ENCODE measurements at places on chromosomes 3 and 15.
A peak's percentile ranks its signal among the peaks of the same experiment; 100 is the strongest.

DNA sequence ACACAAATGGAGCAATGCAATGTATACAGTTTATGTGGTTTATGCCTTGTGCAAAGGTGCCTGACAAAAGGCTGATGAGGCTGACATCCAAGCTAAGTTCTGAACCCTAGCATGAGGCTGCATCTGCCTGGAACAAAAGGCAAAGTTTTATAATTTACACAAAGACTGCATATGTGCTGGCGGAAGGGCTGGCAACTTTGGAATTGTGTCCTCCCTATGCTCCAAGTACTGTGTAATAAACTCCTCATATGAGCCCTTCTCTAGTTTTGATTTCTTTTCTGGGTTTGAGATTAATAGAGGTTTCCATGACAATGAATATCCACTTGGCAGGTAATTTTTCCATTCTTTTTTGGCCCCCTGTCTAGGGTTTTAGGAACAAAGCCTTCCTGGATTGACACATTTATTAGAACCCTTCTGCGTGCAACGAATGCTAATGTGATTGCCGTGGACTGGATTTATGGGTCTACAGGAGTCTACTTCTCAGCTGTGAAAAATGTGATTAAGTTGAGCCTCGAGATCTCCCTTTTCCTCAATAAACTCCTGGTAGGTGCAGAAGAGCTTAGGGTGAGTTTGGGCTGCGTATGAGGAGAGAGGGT, 10.8 kb downstream of the PLA1A start:
- DNase-seq: no peak

GRCh38 chr3:74624301-74624700, 9.8 kb upstream of the CNTN3 start:
- no peak for DNase-seq

DNA sequence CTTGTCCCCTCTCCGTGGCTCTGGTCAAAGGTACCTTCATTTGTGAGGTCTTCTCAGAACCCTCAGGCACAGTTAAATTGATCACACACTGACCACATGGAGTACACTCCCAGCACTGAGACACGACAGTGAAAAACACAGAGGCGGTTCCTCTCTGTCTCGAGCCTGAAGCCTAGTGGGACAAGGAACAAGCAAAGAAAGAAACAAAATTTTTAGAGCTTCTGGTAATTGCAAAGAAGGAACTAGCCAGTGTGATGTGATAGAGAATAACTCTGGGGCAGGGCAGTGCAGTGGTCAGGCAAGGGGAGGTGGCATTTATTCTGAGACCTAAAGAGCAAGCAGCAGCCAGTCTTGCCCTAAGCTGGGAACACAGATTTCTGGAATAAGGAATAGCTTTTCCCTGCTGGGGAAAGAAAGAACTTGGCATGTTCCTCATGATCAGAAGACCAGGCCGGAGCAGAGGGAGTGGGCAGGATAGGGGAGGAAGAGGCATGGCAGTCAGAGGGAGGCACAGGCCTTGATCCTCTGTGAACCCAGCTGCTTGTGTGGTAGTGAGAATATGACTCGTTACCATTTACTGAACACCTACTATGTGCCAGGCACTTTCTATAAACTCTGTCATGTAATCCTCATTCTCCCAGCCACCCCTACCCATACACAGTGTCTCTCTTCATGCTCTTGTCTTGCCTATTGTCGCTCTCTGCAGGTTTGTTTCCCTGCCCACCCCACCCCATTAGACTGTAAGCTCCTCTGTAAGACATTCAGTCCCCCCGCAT, 262.3 kb upstream of the HES1 start:
- DNase-seq: no peak

- no peak for DNase-seq
These were observed 120.1 kb upstream of the UBE2E1 start for GRCh38 chr3:23685541-23686258.

- DNase-seq: peak; percentile 9
These were observed 401.2 kb upstream of the NR2F2 start for GRCh38 chr15:95929232-95929846.

DNA sequence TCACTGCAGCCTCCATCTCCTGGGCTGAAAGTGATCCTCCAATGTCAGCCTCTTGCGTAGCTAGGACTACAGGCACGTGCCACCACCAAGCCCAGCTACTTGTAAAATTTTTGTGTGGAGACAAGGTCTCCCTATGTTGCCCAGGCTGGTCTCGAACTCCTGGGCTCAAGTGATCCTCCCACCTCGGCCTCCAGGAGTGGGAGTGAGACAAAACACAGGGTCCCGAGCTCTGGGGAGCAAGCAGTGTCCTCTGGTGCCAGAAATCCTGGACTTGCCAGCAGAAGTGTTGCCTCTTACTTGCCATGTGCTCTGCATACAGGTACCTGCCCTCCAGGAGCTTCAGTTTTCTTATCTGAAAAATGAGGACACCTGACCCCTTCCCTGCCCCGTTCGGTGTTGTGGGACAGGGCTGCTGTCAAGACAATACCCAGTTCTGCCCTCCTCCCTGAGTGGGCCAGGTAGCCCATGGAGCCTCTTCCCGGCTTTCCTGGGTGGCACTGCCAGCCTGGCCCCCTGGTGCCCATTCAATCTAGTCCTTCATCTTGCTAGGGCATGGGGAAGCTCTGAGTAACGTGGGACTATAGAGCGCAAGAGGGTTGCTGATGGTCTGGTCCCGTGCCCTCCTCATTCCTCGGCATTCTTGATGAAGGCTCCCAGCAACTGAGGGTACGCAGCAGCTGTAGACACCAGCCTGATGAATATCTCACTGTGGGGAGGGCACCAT, 164.6 kb downstream of the GOLGA6L4 start:
- DNase-seq: no peak

GRCh38 chr15:88834211-88834812, 31.1 kb downstream of the ACAN start:
- peak; percentile 50 for DNase-seq

DNA sequence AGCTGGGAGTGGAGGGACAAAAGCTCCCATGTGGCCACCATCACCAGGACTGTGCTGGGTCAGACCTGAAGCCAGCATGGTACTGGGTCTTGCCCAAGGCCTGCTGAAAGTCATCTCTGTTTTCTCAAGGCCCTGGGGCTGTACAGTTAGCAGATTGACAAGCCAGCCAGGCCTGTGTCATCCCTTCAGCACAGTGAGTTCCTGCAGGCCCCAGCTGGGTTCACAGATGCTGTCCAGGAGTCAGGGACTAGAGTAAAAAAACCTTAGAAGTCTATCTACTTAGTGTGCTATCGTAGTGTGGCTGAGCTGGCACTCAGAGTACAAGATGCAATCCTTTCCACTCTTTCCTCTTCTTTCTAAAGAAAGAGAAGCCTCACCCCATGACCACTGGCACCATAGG, 246.0 kb upstream of the NAALADL2 start:
- DNase-seq: no peak

DNA sequence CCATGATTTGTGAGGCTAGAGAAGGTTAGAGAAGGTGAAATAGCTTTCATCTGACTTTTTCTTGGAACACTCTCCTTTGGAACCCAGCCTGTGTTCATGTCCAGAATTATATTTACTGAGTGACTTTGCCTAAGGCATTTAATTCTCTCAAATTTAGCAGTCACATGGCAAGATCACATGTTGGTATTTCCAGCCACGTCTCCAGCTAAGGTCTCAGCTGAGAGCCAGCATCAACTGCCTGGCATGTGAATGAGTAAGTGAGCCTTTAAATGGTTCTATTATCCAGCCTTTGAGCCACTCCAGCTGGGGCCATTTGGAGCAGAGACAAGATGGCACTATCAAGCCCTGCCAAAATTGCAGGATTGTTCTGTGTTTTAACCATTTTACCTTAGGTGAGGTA, 130.2 kb upstream of the SGO1 start:
- DNase-seq: no peak

- DNase-seq: no peak
These were observed 67.8 kb downstream of the ARHGAP31 start for GRCh38 chr3:119362010-119362409.

DNA sequence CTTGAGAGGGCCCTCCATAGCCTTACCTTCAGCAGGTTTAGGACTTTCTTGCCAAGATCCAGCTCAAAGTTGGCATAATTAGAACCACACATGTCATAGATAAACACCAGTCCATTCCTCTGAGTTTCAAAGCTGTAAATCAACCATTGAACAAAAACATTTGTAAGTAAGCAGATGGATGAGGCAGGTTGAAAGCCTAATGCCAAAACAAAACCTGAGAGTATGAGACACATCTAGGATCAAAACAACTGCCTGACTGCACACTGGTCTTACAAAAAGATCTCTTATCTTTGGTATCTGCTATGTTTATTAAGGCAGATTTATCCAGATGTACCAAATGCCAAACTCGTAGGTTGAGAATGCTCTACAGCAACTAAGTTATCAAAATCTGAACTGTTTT, 61.9 kb downstream of the PTPN9 start:
- DNase-seq: no peak

DNA sequence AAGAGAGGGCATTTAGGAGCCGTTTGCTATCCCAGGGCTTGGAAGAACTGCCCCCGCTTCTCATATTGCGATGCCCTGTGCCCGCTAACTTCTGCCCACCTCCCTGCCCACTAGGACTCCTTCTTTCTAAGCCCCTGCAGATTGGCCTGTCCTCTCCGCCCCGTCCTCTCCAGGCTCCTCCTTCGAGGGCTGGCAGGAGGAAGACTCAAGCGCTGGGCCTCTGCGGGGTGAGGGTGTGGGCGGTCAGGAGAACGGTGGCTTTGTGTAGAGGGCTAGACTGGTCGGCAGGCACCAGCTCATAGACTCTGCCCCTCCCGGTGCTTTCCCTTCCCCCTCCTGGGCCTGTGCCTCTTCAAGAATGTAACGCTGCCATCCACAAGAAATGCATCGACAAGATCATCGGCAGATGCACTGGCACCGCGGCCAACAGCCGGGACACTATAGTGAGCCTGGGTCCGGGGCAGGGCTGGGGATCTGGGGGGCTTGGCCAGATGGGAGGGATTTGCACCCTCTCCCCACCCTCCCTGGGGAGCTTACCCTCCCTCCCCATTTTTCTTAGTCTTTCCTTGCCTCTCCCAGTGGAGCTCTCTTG, 21.9 kb downstream of the PRKCD start:
- DNase-seq: no peak

GRCh38 chr3:42895580-42895868, 10.4 kb upstream of the ZNF662 start:
- no peak for DNase-seq

GRCh38 chr3:98440283-98440682, 22.7 kb upstream of the OR5K1 start:
- DNase-seq: no peak

DNA sequence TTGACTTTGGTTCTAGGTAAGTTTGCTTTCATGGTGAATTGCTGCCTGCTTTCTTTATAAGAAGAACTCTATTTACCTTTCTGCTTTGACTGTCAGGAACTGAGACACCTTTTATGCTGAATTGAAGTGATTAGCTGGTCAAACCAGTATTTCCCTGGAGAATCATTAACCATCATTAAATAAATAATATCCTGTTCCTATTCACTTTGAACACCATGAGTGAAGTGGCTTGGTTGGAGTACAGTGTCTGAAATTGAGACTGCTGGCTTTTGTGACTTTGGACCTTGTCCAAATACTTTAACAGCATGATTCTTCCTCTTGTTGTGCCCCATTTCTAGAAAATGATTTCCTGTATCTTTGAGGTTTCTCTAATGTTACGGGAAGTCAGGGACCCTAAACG, 5.6 kb upstream of the TMEM62 start:
- no peak for DNase-seq

DNA sequence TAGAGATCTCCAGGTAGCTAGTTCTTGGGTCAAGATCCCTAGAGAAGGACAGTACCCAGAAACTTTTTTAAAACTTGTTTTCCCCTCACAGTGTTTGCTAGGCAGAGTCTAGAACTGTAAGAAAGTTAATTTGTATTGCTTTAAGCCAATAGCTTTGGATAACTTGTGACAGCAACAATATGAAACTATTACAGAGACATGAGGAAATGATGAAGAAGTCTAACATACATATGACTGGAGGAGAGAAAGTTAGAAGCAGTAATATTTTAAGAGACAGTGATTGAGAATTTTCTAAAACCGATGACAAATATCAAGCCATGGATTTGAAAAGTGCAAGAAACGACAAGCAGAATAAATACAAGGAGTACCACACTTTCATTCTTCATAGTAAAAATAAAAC, 10.0 kb downstream of the HMG20A start:
- no peak for DNase-seq

DNA sequence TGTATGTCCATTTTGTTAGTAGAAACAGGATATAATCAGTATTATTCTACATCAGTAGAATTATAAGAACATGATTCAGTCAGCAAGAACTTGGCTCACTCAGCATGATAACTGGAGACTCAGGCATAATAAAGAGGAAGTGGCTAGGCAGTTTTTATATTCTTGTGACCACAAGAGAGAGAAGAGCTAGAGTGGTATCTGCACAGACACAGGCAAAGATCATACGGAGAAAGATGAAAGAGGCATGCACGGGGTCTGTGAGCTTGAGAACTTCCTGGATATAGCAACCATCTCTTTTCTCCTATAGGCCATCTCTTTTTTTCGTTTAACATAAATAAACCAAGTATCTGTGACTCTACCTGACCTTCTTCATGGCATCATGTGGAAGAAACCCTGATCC, 46.8 kb downstream of the MYO5A start:
- peak; percentile 70 for DNase-seq

DNA sequence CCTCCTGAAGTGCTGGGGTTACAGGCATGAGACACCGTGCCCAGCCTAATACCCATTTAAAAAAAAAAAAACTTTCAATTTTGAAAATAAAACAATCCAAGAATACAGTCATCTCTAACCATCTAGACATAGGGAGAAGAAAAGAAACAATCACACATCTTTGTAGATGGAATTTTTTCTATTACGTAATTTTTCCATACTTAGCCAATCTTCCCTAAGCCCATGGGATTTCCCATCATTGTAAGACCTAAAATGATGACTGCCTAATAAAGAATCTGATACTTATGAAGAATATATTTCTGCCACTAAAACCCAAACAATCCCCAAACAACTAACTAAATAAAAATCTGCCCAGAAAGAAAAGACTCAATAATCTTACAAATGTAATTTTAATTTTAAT, 88.7 kb downstream of the CBLB start:
- DNase-seq: no peak

GRCh38 chr3:66555214-66555844, 54.5 kb upstream of the LRIG1 start:
- no peak for DNase-seq

DNA sequence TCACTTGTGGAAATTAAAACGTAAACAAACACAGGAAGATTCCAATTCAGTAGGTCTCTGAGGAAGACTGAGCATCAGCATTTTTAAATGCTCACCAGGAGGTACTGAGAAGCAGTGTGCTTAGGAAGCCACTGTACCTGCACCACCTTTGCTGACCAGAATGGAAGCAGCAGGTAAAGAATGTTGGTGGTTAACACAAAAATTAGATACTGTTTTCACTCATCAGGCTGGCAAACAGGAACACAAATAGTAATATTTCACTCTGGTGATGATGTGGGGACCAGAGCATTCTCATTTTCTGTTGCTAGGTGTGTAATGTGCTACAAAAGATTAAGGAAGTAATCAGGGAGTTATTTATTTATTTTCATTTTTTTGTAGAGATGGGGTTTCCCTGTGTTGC, 29.9 kb upstream of the GHSR start:
- DNase-seq: no peak

Measured in GM13976 (cell line).